ENCODE measurements at places on chromosomes 11 and 22. TPM values are rescaled to one million over a fixed set of nuclear protein-coding genes. Genes with fewer than 3 reads are reported as not detected.

SMC1B gene
- total RNA-seq: not detected

CCDC157 gene
- 1.2 TPM for total RNA-seq

OR4D5 gene
- total RNA-seq: not detected

MOV10L1 gene
- 2.0 TPM for total RNA-seq

All from A172 (cell line).